ENCODE measurements at places on chromosomes 5 and 9.

GRCh38 chr5:80034559-80034958 is 589 bp upstream of the THBS4 start:
- H3K4me3 ChIP-seq: peak overlapping the region; percentile 55
- no peak overlapping the region for H3K27ac ChIP-seq
- H3K4me1 ChIP-seq: peaks cover 26% of the 10 kb centered on the region
- peaks cover 58% of the 10 kb centered on the region for H3K27me3 ChIP-seq

GRCh38 chr9:131274674-131275331 is 1.5 kb downstream of the FAM78A start:
- H3K27me3 ChIP-seq: peaks cover 8% of the 10 kb centered on the region
- peak; percentile 53 for DNase-seq
- H3K4me3 ChIP-seq: peak overlapping the region; percentile 97
- H3K27ac ChIP-seq: peak overlapping the region; percentile 99

GRCh38 chr9:84146893-84147710 is 166.5 kb downstream of the RMI1 start:
- no peaks in the 10 kb centered on the region for H3K36me3 ChIP-seq
- H3K27ac ChIP-seq: no peak overlapping the region
- H3K4me3 ChIP-seq: no peak overlapping the region
- H3K27me3 ChIP-seq: peaks cover 17% of the 10 kb centered on the region
- DNase-seq: no peak

- H3K36me3 ChIP-seq: peaks cover 2% of the 10 kb centered on the region
- peak; percentile 74 for DNase-seq
- H3K4me3 ChIP-seq: no peak overlapping the region
- peaks cover 6% of the 10 kb centered on the region for H3K4me1 ChIP-seq
- no peak overlapping the region for H3K27ac ChIP-seq
- peaks cover 15% of the 10 kb centered on the region for H3K27me3 ChIP-seq
Observed at GRCh38 chr5:175718401-175719108, 60.7 kb downstream of the HRH2 start.

- no peak overlapping the region for H3K4me3 ChIP-seq
- peaks cover 18% of the 10 kb centered on the region for H3K27me3 ChIP-seq
- no peaks in the 10 kb centered on the region for H3K4me1 ChIP-seq
Observed at GRCh38 chr5:151351671-151352070, 4.3 kb upstream of the SLC36A2 start.

- peaks cover 1% of the 10 kb centered on the region for H3K36me3 ChIP-seq
- DNase-seq: no peak
- no peaks in the 10 kb centered on the region for H3K27me3 ChIP-seq
- no peaks in the 10 kb centered on the region for H3K4me1 ChIP-seq
- no peak overlapping the region for H3K27ac ChIP-seq
- no peak overlapping the region for H3K4me3 ChIP-seq
Observed at GRCh38 chr5:172943906-172944305, 15.3 kb upstream of the RPL26L1 start.

GRCh38 chr9:69465473-69465872 is 140.5 kb downstream of the ENTREP1 start:
- no peaks in the 10 kb centered on the region for H3K27me3 ChIP-seq
- no peak for DNase-seq
- no peaks in the 10 kb centered on the region for H3K4me1 ChIP-seq
- no peak overlapping the region for H3K27ac ChIP-seq
- no peak overlapping the region for H3K4me3 ChIP-seq
- H3K36me3 ChIP-seq: no peaks in the 10 kb centered on the region

DNA sequence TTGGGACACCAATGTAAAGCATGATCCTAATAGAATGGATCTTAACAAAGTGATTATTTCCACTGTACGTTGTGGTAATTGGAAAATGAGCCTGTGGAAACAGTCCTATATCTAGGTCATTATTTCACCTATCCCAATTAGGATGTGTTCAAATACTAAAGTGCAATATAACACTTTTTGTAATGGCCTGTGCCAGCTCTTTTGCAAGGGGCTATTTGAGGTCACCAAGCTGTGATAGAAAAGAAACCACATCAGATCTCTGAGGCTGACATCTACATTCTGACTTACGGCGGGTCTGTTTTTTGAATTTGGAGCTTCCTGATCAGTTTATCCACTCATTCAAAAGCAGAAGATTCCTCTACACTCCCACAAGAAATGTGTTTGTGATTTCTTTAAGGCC is 150.0 kb downstream of the TLE1 start:
- no peaks in the 10 kb centered on the region for H3K4me1 ChIP-seq
- H3K27ac ChIP-seq: no peak overlapping the region
- H3K36me3 ChIP-seq: no peaks in the 10 kb centered on the region
- no peak for DNase-seq
- H3K4me3 ChIP-seq: no peak overlapping the region

GRCh38 chr9:69122082-69122548 is 52.0 kb upstream of the TJP2 start:
- peaks cover 16% of the 10 kb centered on the region for H3K27me3 ChIP-seq
- DNase-seq: peak; percentile 80
- H3K4me1 ChIP-seq: peaks cover 20% of the 10 kb centered on the region
- peak overlapping the region; percentile 96 for H3K4me3 ChIP-seq

- peaks cover 58% of the 10 kb centered on the region for H3K27me3 ChIP-seq
- no peak for DNase-seq
- no peak overlapping the region for H3K4me3 ChIP-seq
- H3K27ac ChIP-seq: no peak overlapping the region
- no peaks in the 10 kb centered on the region for H3K4me1 ChIP-seq
- H3K36me3 ChIP-seq: no peaks in the 10 kb centered on the region
Observed at GRCh38 chr5:73411936-73412596, 36.5 kb downstream of the FOXD1 start.

- no peaks in the 10 kb centered on the region for H3K4me1 ChIP-seq
- no peaks in the 10 kb centered on the region for H3K36me3 ChIP-seq
- peaks cover 10% of the 10 kb centered on the region for H3K27me3 ChIP-seq
Observed at GRCh38 chr9:16828340-16829281, 41.9 kb downstream of the BNC2 start.

GRCh38 chr5:149060325-149060724 is 2.5 kb downstream of the SH3TC2 start:
- H3K27me3 ChIP-seq: peaks cover 11% of the 10 kb centered on the region
- no peaks in the 10 kb centered on the region for H3K36me3 ChIP-seq
- no peak overlapping the region for H3K4me3 ChIP-seq
- H3K4me1 ChIP-seq: no peaks in the 10 kb centered on the region
- H3K27ac ChIP-seq: no peak overlapping the region

GRCh38 chr5:27701931-27702903 is 663.8 kb upstream of the CDH9 start:
- H3K4me3 ChIP-seq: no peak overlapping the region
- no peaks in the 10 kb centered on the region for H3K36me3 ChIP-seq
- DNase-seq: no peak
- no peaks in the 10 kb centered on the region for H3K4me1 ChIP-seq

- no peak overlapping the region for H3K4me3 ChIP-seq
- H3K4me1 ChIP-seq: no peaks in the 10 kb centered on the region
- no peak for DNase-seq
Observed at GRCh38 chr5:170805666-170806065, 22.1 kb downstream of the GABRP start.

GRCh38 chr5:58149746-58150145 is 310.1 kb downstream of the PLK2 start:
- H3K36me3 ChIP-seq: no peaks in the 10 kb centered on the region
- H3K27me3 ChIP-seq: no peaks in the 10 kb centered on the region
- no peaks in the 10 kb centered on the region for H3K4me1 ChIP-seq
- H3K4me3 ChIP-seq: no peak overlapping the region
- DNase-seq: no peak

DNA sequence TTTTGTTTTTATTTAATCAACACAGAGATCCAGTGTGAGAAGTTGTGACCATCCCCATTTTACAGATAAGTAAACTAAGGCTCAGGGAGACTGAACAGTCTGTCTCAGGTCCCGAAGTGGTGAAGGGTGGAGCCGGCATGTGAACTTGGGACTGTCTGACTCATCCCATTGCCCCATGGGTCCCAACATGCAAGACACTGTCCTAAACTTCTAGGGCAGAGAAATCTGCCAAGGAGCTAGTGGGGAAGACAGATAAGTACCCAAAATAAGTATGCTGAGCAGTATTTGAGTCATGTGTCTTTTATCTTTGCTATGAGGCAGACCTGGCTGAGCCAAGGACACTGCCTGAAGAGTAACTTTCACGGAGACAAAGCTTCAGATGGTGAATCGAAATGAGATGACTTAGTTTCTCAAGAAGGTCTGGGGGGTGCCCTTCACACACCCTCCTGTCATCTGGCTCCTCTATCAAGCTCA is 64.3 kb upstream of the SLC25A51 start:
- peaks cover 3% of the 10 kb centered on the region for H3K27me3 ChIP-seq
- no peaks in the 10 kb centered on the region for H3K4me1 ChIP-seq
- H3K27ac ChIP-seq: no peak overlapping the region
- no peak for DNase-seq

DNA sequence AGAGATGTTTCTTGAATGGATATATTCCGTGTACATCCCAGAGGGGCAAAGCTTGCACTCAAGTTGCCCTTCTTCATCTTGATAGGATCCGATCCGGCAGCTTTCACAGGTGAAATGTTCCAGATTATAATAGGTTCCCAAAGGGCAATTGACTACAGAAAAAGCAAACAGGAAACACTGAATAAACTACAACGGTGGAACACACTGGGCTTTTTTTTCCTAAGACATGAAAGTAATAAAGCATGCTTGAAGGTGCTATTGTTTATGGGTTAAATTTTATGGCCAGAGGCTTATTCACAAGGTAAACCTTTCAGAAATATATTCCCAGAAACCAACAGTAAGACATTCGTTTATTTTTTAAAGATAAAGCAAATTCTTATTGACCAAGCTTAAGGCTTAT is 110.6 kb downstream of the SVEP1 start:
- H3K36me3 ChIP-seq: no peaks in the 10 kb centered on the region
- H3K27me3 ChIP-seq: no peaks in the 10 kb centered on the region
- H3K27ac ChIP-seq: no peak overlapping the region
- DNase-seq: no peak
- H3K4me1 ChIP-seq: no peaks in the 10 kb centered on the region

DNA sequence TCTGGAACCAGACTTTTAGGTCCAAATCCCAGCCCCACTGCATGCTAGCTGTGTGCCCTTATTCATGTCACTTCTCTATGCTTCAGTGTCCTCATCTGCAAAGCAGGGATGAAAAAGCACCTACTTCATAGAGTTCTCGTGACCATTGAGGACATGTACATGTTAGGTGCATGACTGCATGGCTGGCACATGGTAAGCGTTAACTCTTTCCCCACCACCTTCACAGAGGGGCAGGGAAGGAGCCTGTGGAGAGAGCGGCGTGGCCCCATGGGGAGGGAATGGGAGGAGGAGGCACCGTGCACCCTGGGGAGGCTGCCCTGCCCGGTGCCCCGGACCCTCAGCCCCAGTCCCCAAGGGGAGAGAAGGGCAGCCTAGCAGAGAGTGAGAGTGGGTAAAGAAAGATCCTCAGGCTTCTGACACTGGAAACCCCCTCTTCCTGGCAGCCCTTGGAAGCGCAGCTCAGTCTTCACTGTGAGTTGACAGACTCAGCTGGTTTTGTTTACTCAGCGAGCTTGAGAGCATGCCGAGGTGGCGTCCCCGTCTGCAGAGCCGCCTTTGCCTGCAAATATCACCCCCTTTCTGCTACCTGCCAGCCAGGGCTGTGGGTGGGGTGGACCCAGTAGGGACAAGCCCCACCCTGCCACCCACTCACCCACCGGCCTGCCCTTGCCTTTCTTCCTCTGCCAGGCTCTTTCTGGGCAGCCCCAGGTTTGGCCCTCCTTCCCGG is 10.6 kb upstream of the ANGPTL2 start:
- no peak overlapping the region for H3K27ac ChIP-seq
- DNase-seq: no peak
- H3K4me1 ChIP-seq: no peaks in the 10 kb centered on the region
- no peaks in the 10 kb centered on the region for H3K36me3 ChIP-seq
- H3K4me3 ChIP-seq: no peak overlapping the region

- no peaks in the 10 kb centered on the region for H3K36me3 ChIP-seq
- H3K4me3 ChIP-seq: no peak overlapping the region
- H3K4me1 ChIP-seq: no peaks in the 10 kb centered on the region
Observed at GRCh38 chr9:18319918-18320445, 154.0 kb upstream of the ADAMTSL1 start.

- H3K4me1 ChIP-seq: no peaks in the 10 kb centered on the region
- no peaks in the 10 kb centered on the region for H3K36me3 ChIP-seq
- no peak for DNase-seq
- no peaks in the 10 kb centered on the region for H3K27me3 ChIP-seq
Observed at GRCh38 chr9:100699668-100700067, 121.8 kb downstream of the CAVIN4 start.

DNA sequence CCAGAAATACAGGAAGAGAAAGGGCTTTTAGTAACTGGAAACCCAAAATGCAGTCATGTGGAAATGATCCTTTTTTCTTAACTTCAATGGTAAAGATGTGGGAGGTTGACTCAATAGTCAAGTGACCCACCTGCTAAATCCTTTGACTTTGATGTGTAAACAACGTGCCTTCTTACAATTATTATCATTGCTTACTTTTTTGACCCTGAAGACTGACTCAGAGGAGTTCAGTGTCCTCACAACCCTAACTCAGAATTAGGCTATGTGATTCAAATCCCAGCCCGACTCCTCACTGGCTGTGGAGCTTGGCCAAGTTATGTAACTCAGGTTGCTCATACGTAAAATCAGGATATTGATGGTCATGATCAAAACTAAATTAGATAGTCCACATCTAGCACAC is 27.9 kb downstream of the ANXA1 start:
- no peaks in the 10 kb centered on the region for H3K36me3 ChIP-seq
- H3K4me1 ChIP-seq: no peaks in the 10 kb centered on the region
- H3K4me3 ChIP-seq: no peak overlapping the region
- no peaks in the 10 kb centered on the region for H3K27me3 ChIP-seq
- DNase-seq: no peak
- no peak overlapping the region for H3K27ac ChIP-seq

DNA sequence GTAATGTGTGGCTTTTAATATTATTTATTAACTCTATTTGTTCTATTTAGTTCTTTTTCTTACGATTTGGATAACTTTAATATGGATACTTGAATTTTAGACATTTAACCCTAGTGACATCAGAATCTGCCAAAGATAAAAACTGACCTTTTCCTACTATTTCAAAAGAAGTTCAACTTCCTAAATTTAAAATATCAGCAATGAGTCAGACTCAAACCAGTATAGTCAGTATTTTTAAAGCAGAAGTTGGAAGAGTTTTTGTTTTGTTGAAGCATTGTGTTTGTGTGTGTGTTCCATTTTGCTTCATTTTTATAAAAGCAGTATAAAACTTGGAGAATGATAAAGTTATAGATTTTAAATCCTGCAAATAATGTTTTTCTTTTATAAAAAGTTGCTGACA is 251.8 kb upstream of the RASA1 start:
- no peak overlapping the region for H3K4me3 ChIP-seq
- no peak overlapping the region for H3K27ac ChIP-seq
- H3K36me3 ChIP-seq: no peaks in the 10 kb centered on the region

DNA sequence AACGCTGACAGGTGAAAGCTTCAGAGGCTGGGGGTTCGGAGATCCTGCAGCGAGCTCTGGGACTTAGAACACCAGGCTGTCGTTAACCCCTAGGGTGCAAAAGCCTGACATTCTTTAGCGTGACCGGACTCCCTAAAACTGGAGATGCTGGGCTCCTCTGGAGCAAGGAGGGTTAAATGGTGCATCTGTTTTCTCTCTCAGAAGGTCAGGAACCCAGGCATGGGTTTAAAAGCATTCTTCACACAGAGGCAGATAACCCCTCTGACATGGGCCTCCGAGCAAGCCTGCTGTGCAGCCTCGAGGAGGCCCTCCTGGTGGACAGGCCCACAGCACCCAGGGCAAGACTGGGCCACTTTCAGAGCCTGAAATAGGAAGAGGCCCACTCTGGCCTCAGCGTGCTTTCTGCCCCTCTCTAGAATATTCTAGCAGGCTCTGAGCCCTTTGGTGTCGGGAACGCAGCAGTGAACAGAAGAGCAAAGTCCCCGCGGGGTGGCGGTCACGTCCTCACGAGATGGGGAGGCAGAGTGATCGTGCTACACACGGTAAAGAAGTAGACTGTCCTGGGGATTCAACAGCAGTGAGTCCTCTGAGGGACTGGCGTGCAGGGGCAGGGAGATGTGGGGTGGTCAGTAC is 124.8 kb downstream of the COL23A1 start:
- H3K27ac ChIP-seq: no peak overlapping the region
- H3K27me3 ChIP-seq: peaks cover 6% of the 10 kb centered on the region
- DNase-seq: no peak
- H3K4me3 ChIP-seq: no peak overlapping the region
- H3K36me3 ChIP-seq: no peaks in the 10 kb centered on the region
